H1 (cell line): ENCODE measurements at places on chromosomes 12 and 14. TPM values are rescaled to one million over a fixed set of nuclear protein-coding genes. Genes with fewer than 3 reads are reported as not detected.

Gene AJUBA
- 46.0 TPM in 2 replicates for total RNA-seq

Gene CCDC175
- total RNA-seq = 0.19 TPM in 1 of 2 replicates, not detected in the other

Gene CCDC196
- total RNA-seq = not detected in 2 replicates

Gene DPF3
- 0.08 and 0.19 TPM in 2 replicates for total RNA-seq

Gene CLIP1
- 26.6 and 27.6 TPM in 2 replicates for total RNA-seq

Gene SLC22A17
- total RNA-seq = 39.4 and 43.0 TPM in 2 replicates

Gene GUCY2C
- total RNA-seq = 2.5 and 3.2 TPM in 2 replicates

Gene CIROP
- total RNA-seq = not detected in 2 replicates

Gene HOXC9
- not detected in 2 replicates for total RNA-seq

Gene NID2
- total RNA-seq = 6.1 and 6.9 TPM in 2 replicates
